ENCODE measurements at places on chromosomes 3 and 15.

GRCh38 chr3:83849106-83849730, 1109.6 kb upstream of the CADM2 start:
- no peak for DNase-seq

- DNase-seq = no peak
Observed at GRCh38 chr3:101204246-101204645, 116.1 kb downstream of the IMPG2 start.

GRCh38 chr3:72231439-72232196, 446.7 kb upstream of the PROK2 start:
- no peak for DNase-seq

DNA sequence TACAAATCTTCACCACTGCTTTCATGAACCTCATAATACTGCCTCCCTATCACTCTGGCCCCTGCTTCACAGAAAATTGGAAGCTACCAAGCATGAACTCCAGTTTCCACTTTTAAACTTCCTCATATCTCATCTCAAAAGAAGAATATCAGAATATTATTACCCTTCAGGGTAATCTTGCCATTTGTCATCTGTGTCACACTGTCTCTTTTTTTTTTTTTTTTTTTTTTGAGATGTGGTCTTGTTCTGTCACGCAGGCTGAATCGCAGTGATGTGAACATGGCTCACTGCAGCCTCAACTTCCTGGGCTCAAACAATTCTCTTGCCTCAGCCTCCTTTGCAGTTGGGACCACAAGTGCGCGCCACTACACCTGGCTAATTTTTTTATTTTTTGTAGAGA, 80.4 kb upstream of the TCF12 start:
- DNase-seq = no peak

- DNase-seq = no peak
Observed at GRCh38 chr3:166837535-166837934, 542.6 kb downstream of the ZBBX start.

DNA sequence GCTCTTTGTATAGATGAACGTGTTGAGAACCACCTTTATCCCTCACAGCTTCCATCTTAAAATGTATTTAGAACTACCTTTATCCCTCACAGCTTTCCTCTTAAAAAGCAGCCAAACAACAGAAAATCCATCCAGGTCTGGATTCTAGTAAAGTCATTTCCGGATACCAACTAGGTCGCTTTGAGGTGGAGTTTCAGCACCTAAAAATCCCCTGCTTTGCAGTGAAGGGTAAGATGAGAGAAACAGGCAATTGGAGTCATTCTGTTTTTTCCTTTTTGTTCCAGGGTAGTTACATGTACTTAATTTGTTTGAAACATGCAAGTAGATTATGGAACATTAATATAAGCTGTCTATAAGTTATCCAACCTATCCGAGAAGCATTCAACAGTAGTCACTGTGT, 192.0 kb downstream of the UBE2E2 start:
- no peak for DNase-seq

DNA sequence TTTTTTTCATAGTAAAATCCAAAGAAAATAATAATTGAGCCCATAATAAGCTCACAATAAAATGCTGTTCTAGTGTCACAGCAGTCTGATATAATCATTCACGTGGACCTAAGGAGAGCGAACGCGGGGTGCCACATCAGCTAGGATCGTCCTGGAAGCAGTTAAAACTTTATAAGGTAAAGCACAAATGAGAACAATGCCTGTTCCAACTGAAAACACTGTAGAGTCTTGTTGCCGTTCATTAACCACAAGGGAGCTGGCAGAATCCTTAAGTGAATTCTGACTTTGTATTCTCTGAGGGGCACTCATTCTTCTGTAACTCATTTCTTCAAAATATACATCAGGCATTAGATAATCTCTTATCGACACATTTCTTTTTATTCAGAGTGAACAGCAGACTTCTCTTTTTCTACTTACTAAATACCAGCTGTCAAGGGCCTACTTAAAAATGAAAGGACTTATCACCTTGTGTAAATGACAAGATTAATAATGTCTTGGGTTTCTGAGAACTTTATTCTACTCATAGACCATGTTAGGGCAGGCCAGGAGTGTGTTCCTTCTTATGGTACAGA, 524.6 kb downstream of the MECOM start:
- no peak for DNase-seq

- no peak for DNase-seq
Observed at GRCh38 chr3:116374901-116375300, 70.4 kb downstream of the LSAMP start.
